ENCODE measurements at places on chromosomes 2 and 18.

GRCh38 chr2:37672104-37672869 is 845 bp upstream of the CDC42EP3 start:
- DNase-seq: peak; percentile 59

- DNase-seq: no peak
Measured at GRCh38 chr18:28189400-28190239, 12.7 kb upstream of the CDH2 start.

GRCh38 chr2:171160119-171160955 is at the start of gene TLK1:
Gene TLK1 (minus strand): TSS chr2:171160893. CDS start chr2:171160428, 465 bp downstream.
- peak; percentile 64 for DNase-seq

- DNase-seq: no peak
Measured at GRCh38 chr2:23283653-23284052, 101.3 kb upstream of the KLHL29 start.

GRCh38 chr2:151178207-151178606 is 83.5 kb downstream of the RBM43 start:
- no peak for DNase-seq

DNA sequence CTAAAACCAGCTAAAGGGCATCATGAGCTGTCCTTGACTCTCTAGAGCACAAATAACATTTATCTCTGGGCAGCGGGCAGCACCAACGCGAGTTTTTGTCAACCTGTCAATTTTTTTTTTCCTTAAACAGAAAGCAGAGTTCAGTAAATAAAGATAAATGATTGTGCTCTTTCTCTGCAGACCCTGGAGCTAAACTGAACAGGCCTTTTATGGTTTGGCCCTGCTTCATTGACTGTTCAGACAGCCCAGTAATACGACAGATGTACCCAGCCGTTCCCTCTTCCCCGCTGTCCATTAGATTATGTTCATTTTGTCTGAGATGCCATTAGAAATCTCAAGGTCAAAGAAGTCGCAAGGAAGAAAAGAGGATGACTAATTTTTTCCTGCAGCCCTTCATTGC is 280.5 kb upstream of the PIK3C3 start:
- no peak for DNase-seq

GRCh38 chr18:7784171-7784570 is 217.1 kb downstream of the PTPRM start:
- DNase-seq: no peak

DNA sequence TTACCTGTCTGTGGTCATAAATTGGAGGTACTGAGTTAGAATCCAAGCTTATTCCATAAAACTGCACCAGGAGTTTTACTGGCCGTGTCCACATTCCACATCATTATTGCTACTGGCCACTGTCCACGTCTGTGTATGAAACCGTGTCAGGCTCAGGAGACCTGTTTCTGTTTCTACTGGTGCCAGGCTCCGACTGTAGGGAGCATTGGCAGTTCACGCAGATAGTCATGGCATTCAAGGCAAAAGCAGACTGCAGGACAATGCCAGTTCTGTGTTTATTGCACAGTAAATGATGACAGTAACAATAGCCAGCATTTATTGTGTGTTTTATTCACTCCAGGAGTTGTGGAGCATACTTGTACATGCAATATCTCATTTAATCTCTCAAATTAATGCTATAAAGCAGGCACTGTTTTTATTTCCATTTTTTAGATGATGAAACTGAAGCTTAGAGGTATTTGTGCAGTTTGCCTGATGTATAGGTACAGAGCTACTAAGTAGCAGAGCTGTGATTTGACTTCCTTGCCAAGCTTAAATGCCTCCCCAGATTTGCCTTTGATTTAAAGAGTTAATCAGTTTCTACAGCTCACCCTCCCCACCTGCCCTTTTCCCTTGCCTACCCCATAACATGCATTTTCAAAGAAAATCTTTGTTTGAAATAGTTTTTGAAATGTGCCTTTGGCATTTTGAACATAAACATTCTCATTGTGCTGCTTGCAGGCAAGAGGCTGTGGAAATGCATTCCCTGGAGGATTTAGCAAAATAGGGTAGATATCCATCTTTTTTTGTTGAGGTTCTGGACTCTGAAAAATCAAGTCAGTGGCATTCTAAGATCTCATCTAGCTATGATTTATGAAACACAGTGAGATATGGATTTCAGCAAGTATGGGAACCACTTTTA is 55.5 kb downstream of the MAP4K4 start:
- DNase-seq: no peak

GRCh38 chr2:136441979-136442714 is 323.2 kb upstream of the THSD7B start:
- no peak for DNase-seq
